ENCODE measurements at places on chromosomes 1 and 21. TPM values are rescaled to one million over a fixed set of nuclear protein-coding genes. Genes with fewer than 3 reads are reported as not detected.

Gene PEAR1
- 31.5 TPM for total RNA-seq

Gene PROK1
- total RNA-seq: 4.6 TPM

Gene TRNP1
- 55.7 TPM for total RNA-seq

Gene OLIG2
- 1.3 TPM for total RNA-seq

Gene RAB29
- 15.1 TPM for total RNA-seq

Gene TNNT2
- 8.8 TPM for total RNA-seq

Gene ASPM
- total RNA-seq: 0.59 TPM

Gene CLCA1
- total RNA-seq: not detected

Gene MEF2D
- total RNA-seq: 84.9 TPM

Gene SH2D1B
- not detected for total RNA-seq

Gene CADM3
- total RNA-seq: 83.7 TPM

Gene IVL
- not detected for total RNA-seq
